ENCODE measurements at places on chromosomes 3 and 15.

GRCh38 chr3:165805946-165806561 lies 31.2 kb downstream of the BCHE start:
- DNase-seq, result no peak

GRCh38 chr3:112390783-112391641 lies 58.1 kb downstream of the CD200 start:
- DNase-seq, result no peak

GRCh38 chr3:56976651-56977560 lies 83.6 kb upstream of the SPATA12 start:
- DNase-seq, result no peak

GRCh38 chr15:65761210-65761926 lies 30.7 kb downstream of the DENND4A start:
- DNase-seq, result no peak

- DNase-seq, result no peak
Measured at GRCh38 chr3:15007681-15008141, 57.4 kb downstream of the MRPS25 start.

All from inflammatory macrophage treated with lipopolysaccharide for 4 hours (primary cell).